KBM-7 (cell line): ENCODE measurements at places on chromosomes 3 and 15.
A peak's percentile ranks its signal among the peaks of the same experiment; 100 is the strongest.

- no peak for DNase-seq
These were observed 298.9 kb downstream of the SHOX2 start for GRCh38 chr3:157807280-157807679.

DNA sequence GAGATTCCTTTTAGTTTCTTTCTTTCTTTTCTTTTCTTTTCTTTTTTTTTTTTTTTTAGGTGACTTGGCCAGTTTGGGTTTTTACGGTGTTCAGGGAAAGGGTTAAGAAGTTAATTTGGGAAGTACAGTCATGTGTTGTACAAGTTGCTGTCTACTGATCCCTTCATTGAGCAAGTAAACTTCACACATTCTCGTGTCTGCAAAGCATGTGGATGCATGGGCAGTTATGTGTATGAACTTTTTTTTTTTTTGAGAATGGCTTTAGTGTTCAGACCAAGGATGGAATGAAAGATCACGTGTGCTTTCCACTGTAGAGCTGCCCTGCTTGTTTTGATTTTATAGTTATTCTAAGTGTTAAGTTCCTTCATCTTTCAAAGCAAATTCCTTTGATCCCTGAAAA is 132.3 kb downstream of the PGPEP1L start:
- no peak for DNase-seq

DNA sequence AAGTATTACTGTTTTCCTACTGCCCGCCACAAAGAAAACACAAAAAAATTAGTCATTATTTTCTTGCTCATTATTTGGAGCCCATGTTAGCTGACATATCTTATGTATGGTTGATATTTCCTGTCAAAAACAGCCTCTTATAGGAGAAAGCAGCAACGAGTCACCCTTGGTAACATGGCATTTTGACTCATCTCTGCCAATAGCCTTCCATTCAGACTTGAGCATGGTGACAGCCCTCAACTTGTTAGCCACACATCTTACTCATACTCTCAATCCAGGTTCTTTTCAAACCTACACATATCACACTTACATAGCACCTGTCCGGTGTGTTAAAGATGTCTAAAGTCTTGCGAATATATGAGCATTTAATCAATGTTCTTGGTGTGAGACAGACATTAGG is 109.4 kb upstream of the SAMMSON start:
- DNase-seq = no peak

DNA sequence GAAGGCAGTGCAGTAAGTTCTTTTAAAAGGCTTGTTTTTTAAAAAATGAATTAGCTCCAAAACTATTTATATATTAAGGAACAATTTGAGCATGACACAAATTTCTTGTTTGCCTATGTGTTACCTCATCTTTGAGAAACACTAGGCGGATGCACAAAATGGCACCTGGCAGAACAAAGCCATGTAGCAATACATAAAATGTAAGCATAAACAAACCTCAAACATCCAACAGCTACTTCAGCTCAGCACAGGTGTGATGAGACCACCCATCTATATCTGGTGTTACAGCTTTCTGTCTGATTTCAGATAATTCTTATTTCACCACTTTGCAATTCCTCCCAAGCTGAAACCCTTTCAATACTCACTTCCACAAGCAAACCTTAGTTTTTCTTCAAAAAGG is 221.2 kb upstream of the CNTN6 start:
- DNase-seq = no peak

DNA sequence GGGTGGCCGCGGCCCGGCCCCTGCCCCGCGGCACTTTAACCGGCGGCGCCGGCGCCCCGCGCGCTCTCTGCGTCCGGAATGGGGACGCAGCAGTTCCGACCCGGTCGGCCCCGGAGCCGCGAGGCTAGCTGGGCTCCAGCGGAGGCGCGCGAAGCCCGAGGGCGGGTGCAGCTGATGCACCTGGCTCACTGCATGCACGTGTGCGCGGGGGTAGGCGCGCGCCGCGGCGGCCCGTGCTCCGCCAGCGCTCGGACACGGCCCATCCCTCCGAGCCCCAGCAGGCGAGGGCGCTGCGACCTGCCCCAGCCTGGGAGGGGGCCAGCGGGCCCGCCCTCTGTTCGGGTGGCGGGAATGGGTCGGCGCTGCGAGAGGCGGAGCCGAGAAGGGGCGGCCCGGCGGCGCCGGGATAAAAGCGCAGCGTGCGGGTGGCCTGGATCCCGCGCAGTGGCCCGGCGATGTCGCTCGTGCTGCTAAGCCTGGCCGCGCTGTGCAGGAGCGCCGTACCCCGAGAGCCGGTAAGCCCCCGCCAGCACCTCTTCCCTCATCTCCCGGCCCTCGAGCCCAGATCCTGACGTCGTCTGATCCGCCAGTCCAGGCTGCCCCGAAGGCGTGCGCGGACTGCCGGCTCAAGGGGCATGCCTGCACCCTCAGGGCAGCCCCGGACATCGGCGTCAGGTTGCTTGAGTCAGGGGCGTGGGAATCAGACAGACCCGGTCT is at the start of the genes CHDH and IL17RB:
CHDH (minus strand) TSS at position 286 of the 717 bp plus-strand sequence. CDS start 22,411 bp downstream, outside the sequence.
IL17RB (plus strand) TSS at position 435 of the 717 bp plus-strand sequence; CDS start at position 456, 21 bp downstream.
- DNase-seq = peak; percentile 82

DNA sequence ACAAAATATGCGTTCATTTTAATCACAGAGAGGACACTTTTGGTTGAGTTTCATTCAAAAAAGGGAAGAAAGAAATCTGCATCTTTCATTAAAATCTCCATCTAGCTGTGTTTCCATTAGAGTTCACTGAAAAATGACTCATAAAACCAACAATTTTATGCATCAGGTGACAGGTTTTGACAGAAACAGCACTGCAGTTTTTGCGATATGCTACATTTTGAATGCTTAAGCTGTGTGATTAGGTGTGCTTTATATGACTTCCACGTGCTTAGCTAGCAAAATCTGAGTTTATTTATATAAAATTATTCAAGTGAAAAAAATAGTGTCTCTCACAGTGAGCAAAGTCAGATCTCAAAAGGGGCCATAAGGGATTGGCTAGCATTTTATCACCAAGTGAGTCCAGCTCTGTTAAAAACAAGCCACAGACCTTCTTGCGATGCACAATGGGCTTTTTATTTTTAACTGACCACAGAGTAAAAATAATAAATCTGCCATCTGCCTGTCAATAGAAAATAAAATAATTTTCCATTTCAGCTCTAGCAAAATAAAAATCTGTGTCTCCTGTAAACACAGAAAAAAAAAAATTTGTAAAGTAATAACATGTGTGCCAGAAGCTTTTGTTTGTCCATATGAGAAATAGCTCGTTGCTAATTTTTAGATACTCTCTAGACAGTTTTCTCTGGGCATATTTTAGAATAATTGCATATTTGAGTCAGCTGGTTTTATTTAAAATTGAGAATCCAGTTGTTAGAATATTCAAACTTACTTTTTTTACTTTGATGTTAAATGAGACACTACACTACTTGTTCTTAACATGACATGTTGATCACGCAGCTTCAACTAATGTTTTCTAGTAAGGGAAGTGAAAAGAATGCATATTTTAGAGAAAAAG is 409.8 kb downstream of the ROBO2 start:
- DNase-seq = no peak

DNA sequence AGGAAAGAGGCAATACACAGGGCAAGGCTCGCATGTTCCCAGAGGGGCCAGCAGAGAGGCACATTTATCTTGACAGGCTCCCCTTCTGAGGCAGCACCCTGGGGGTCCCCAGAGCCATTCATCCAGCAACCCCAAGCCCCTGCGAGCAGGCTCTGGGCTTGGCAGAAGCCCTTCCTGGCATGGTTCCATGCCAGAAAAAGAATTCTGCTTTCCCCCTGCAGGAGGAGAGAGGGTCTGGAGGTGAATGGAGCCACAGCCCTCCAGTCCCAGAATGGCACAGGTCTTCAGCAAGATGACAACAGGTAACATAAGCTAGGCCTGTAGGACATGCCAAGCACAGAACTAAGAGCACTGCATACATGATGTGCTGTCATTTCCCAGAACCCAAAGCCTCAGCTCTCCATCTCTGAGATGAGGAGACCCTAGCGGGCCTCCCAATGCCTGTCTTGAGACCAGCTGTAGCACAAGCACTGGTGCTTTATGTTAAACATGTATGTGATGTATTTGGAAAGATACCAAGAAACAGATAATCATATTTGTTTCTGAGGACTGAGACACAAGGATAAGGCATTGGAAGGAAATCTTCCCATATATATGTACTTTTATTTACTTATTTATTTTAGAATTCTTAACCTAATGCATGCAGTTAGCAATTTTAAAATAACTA is 121.6 kb downstream of the ALDH1A2 start:
- DNase-seq = no peak

GRCh38 chr3:55180936-55181535 is 253.2 kb upstream of the LRTM1 start:
- peak; percentile 36 for DNase-seq

- no peak for DNase-seq
These were observed 8.5 kb upstream of the USP3 start for GRCh38 chr15:63495780-63496488.

DNA sequence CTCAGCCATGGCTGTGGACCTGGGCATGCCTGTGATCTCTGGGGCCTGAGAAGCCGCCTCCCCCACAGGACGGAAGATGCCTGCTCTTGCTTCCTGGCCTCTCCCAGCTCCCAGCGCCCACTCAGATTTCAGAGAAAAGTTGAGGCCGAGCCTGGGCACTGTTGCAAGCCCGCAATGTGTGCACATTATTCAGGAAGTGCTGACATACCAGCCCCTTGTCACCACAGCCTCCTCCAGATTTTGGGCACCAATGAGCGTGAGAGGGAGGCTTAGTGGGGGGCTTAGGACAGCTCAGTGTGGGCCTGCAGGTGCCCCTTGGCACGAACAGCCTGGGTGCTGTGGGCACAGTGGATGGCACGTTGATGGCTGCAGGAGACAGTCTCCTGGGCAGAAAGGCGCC is 1400.9 kb upstream of the ALCAM start:
- DNase-seq = no peak

DNA sequence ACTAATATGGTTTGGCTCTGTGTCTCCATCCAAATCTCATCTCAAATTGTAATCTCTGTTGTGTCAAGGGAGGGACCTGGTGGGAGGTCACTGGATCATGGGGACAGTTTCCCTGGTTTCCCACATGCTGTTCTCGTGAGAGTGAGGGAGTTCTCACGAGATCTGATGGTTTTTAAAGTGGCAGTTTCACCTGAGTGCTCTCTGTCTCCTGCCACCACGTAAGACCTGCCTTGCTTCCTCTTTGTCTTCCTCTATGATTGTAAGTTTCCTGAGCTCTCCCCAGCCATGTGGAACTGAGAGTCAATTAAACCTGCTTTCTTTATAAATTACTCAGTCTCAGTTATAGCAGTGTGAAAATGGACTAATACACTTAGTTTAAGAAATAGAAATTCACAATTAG is 228.9 kb downstream of the CD47 start:
- DNase-seq = peak; percentile 29

DNA sequence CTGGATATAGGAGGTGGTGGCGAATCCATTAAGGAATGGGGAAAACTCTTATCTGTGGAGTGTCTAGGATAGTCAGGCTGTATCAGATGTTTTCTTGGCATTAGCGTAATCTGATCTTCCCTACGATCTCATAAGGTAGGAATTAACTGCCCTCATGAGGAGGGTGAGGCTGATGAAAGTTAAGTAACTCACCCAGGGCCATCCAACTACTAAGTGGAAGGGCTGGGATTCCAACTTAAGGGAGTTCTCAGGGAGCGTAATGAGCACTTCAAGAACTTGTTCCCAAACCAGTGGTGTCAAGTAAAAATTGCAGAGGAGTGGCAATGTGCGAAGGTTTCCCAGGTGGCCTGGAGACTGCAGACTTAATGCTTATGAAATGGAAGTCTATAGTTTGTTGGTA is 55.9 kb upstream of the OSBPL11 start:
- DNase-seq = no peak

- no peak for DNase-seq
These were observed 75.9 kb downstream of the RFTN1 start for GRCh38 chr3:16437640-16438039.

GRCh38 chr15:74422652-74423430 is 10.9 kb downstream of the SEMA7A start:
- DNase-seq = no peak
